Diencephalon (tissue), 1 donor: ENCODE measurements at places on chromosomes 13 and 19. TPM values are rescaled to one million over a fixed set of nuclear protein-coding genes. Genes with fewer than 3 reads are reported as not detected.

The KLF1 gene
- total RNA-seq: 0.69 TPM

The OVOL3 gene
- not detected for total RNA-seq

The FAM83E gene
- not detected for total RNA-seq

The CEACAM3 gene
- not detected for total RNA-seq

The CPAMD8 gene
- total RNA-seq: 8.5 TPM

The ZNF761 gene
- 12.9 TPM for total RNA-seq

The CLEC17A gene
- total RNA-seq: 0.46 TPM

The ZNF888 gene
- total RNA-seq: 3.5 TPM

The MVB12A gene
- total RNA-seq: 20.8 TPM

The ZNF324B gene
- 17.5 TPM for total RNA-seq

The CEACAM21 gene
- 18.0 TPM for total RNA-seq

The FSD1 gene
- 51.4 TPM for total RNA-seq

The BIVM gene
- total RNA-seq: 50.3 TPM

The CGB2 gene
- total RNA-seq: not detected

The MBD3L2 gene
- total RNA-seq: not detected

The KISS1R gene
- total RNA-seq: 2.3 TPM

The MAU2 gene
- total RNA-seq: 34.1 TPM

The ZNF98 gene
- 5.3 TPM for total RNA-seq

The ZNF577 gene
- total RNA-seq: 64.8 TPM

The MISP gene
- total RNA-seq: 0.23 TPM

The KLK6 gene
- not detected for total RNA-seq
